Suppressor macrophage (primary cell): ENCODE measurements at places on chromosomes 12 and 14.

GRCh38 chr12:98354520-98355035 is 160.8 kb upstream of the TMPO start:
- DNase-seq: no peak

GRCh38 chr14:80946797-80947196 is 5.3 kb upstream of the CEP128 start:
- peak; percentile 18 for DNase-seq

- peak; percentile 7 for DNase-seq
Observed at GRCh38 chr14:72788255-72788654, 105.6 kb downstream of the DPF3 start.

DNA sequence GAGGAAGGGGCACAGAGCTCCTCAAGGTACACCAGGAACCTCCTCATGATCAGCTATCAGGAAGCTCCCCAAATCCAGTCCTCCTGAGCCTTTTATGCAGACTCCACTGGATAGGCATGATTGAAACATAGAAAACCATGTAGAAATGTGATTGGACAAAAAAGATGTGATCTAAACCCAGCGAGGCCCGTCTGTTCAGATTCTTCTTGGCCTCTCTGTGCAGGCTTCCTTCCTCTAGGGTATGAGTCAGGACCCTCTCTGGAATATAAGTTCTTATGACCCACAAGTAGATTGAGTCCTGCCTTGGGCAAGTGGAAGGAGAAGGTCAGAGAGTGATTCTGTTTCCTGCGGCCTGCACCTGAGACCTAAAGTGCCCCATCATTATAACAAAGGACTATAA is 166.3 kb downstream of the PHLDA1 start:
- no peak for DNase-seq

DNA sequence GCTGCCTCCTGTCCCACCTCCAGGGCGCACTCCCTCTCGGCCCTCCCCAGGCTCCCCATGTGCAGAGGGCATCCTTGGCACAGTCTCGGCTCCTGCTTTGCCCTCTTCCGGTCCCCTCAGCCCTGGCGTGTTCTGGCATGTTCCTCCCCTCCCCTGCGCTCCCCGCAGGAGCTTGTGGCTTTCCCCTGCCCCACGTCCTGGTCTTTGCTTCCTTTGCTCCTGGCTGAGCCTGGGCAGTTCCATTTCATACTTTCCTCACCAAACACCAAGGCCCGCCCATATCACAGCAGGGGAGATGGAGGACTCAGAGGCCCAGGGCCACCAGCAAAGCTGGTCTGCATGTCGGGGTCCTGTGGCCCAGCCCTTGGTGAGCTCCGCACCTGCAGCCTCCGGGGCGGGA is 56.0 kb downstream of the FBRSL1 start:
- DNase-seq: no peak

GRCh38 chr14:104248203-104249055 is 110.0 kb downstream of the KIF26A start:
- no peak for DNase-seq

- DNase-seq: no peak
Observed at GRCh38 chr14:60893911-60894310, 87.0 kb downstream of the TRMT5 start.

GRCh38 chr12:87513536-87514280 is 515.5 kb downstream of the C12orf50 start:
- no peak for DNase-seq

DNA sequence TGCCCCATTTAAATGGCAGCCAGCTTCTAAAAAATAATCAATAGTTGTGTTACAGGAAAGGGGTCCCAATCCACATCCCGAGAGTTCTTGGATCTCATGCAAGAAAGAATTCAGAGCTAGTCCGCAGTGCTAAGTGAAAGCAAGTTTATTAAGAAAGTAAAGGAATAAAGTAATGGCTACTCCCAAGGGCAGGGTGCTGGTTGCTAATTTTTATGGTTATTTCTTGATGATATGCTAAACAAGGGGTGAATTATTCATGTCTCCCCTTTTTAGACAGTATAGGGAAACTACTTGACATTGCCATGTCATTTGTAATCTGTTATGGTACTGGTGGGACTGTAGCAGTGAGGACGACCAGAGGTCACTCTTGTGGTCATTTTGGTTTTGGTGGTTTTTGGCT is 591.3 kb downstream of the LRFN5 start:
- DNase-seq: no peak

DNA sequence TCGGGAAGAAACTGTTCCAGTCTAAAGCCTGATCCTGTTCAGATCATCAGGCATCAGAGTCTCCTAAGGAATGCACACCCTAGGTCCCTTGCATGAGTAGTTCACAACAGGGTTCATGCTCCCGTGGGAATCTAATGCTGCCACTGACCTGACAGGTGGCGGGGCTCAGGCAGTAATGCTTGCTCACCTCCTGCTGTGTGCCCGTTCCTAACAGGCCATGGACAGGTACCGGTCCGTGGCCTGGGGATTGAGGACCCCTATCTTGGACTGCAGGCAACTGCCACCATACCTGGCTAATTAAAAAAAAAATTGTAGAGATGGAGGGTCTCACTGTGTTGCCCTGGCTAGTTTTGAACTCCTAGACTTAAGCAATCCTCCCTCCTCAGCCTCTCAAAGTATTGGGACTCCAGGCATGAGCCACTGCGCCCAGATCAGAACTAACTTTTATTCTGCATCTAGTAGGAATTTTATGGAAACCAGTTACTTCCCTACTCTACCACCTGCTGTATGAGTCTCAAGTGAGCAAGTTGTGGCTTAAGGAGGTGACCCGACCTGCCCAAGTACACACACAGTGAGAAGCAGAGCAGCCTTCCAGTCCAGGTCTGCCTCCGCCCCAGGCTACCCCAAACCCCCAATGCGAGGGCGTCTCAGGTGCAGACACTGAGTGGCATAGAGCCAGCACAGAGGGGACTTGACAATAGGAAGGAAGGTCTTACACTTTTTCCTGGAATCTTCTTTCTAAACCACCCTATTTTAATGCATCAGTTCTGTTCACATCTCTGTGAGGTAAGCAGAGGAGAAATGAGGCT is 2.5 kb upstream of the PAPLN start:
- DNase-seq: no peak

DNA sequence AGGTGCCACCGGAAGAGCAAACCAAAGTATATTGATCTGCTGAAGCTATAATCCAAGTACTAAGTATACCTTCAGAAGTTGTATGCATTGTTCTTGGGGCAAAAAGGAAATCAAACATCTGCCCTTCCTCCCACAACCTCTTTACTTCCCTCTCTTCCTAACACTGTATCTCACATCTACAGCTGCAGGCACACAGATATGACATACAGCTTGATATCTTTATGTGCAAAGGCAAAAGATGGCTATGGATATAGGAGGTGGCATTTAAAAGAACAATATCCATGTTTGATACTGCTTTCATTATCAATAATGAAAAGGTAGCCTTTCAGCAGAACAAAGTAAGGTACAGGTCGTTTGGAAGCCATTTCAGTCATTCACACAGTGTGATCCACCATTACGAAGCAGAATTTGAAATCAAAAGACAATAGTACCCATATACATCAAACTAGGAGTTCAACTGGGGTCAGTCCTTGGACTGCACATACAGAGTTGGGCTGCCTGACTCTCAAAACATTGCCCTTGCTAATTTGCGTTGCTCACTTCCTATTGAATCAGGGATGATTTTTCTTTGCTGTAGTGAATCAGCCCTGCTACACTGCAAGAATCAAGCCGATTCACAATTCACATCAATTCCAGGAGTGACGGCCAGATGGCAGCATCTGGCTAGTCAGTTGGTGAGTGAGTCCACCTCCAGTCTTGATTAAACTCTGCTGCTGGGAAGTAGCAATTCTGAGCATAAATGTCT is 8.9 kb downstream of the ANG start:
- peak; percentile 89 for DNase-seq

- DNase-seq: no peak
Observed at GRCh38 chr14:75605916-75606315, 27.5 kb downstream of the FLVCR2 start.

GRCh38 chr12:105352940-105353635 is 22.6 kb downstream of the C12orf75 start:
- DNase-seq: no peak

- DNase-seq: peak; percentile 14
Observed at GRCh38 chr14:47539031-47539461, 136.4 kb downstream of the MDGA2 start.

DNA sequence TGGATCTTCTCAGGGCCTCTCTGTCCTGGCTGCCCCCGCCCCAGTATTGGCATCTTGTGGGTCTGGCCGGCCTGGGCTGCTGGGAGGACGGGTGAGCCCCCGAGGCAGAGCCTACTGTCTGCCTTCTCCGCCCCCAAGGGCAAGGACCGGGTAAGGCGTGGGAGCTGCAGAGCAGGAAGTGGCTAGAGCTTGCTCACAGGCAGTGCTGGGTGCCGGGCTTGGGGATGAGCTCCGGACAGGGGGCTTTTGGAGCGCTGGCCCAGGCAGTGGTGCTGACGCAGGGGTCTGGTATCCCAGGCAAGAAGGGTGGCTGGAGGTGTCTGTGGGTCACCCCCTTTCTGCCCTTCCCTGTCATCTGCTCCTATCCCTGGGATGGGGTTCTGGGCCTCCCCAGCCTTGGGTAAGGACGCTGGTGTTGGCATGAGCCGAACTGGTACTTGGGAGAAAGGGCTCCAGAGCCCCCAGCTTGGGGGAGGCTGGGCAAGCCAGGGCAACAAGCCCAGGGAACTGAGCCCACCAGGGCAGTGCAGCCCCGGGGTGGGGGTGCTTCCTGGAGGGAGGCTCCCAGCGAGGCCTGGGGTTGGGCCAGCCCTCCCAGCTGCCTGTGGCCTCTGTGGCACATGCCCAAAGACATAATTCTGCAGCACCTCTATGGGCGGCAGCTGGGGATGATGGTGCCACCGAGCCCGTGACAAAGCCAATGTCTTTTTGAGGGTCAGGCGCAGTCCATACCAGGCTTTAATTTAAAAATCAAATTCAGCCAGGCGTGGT is 126.3 kb downstream of the KIF26A start:
- DNase-seq: no peak

DNA sequence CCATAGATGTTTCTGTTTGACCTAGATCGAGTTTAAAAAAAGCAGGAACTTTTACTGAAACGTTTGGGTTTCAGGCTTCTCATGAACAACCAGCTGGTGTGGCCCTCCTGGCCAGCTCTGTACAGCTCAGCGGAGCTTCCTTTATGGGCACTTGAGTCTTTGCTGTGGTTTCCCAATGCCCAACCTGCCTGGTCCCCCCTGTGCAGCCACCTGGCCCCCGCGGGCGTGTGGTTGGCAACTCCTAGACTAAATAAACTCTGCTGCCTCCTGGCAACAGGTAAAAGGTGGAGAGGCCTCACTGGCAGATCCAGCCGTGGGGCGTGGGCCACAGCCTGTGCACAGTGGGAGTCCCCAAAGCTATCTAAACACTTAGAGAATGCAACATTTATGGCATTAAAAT is 38.7 kb downstream of the ADGRD1 start:
- no peak for DNase-seq

DNA sequence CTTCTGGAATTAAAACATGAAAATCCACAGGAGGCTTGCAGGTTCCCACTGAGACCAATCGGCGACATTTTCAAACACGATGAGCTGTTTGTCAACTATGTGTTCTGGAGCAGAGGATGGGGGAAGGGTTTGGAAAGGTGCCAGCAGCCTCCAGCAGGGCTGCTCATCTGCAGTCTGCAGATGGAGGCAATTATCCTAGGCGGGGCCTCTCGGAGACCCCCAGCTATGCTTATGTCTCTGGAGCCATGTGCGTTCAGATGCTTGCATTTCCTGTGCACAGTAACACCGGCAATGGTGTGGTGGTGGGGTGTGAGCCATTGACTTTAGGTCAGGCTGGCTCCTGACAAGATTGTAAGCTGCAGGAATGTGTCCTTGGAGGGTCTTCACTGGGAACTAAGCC is 51.7 kb downstream of the RPH3A start:
- no peak for DNase-seq

GRCh38 chr12:56928262-56928661 is 5.9 kb downstream of the SDR9C7 start:
- DNase-seq: no peak

DNA sequence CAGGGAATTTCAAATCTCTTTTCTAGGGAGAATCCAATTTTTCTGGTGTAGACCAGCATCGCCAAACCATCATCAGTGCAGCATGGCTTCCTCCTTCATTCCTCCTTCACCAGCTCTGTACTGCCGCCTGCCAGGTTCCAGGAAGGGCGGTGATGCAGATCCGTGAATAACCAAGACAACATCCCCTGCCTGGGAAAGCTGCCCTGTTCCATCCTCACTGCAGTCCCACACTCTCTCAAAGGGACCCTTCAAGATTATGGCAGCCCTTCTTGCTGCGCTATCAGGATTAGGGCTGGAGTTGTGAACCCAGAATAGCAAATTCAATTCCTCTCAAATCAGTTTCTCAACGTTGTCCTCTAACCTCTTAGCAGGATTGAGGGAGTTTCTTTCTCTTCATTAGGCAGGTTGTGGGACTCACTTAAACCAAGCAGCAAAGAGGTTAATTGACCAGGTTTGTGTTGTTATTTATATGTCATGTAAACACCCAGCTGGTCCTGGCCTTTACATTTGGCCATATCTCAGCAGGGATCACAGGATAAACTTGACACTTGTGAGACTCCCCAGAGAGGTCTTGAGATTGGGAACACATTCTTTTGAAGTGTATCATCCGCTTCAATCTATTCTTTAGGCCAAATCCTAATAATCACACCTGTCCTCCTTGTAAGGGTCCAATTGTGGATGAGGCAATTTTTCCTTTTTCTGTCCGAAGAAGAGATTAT is 26.2 kb downstream of the TMEM30B start:
- DNase-seq: no peak

- no peak for DNase-seq
Observed at GRCh38 chr12:46197883-46198282, 71.0 kb downstream of the SLC38A1 start.

DNA sequence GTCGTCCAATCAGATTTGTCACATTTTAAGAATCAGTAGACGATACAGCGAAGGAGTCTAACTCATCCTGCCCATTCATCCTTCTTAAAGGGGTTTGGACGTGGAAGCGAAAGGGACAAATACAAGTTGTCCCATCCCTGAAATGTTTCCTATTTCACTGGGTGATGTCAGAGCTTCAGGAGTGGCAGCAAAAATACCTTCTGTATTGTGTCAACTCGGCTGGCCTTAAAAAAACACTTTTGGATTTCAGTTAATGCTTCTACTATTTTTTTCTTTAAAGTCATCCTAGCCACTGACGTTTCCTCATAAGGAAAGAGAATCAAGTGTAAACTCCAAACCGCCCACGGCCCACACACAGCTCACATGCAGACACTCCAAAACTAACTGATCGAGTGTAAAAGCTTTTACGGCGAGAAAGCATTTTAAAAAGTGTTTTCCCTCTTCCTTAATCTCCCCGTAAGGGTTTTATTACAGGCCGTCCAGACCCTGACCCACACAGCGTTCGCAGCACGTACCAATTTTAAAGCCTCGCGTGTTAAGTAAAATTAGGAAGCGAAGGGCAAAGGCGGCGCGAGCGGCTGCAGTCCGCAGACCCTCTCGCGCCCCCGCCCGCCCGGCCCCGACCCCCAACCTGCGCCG is 593 bp downstream of the CFL2 start:
- DNase-seq: peak; percentile 78

DNA sequence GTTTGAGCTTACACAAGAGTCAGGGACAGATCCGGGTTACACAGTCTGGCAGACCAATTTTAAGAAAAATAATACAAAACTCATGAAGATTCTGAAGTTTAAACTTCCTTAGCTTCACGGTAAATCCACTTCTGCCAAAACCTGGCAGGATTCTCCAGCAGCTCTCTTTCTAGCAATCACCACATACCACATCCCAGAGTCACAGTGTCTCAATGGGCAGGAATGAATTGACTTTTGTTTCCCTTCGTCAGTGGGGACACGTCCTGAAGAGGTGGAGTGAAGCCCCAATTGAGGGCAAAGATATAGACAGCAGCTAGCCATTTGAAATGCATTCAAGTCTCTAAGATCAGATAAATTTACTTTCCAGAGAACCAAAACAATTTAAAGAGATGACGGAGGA is 117.1 kb upstream of the ARHGAP5 start:
- DNase-seq: no peak

GRCh38 chr12:93819050-93819491 is 141.9 kb downstream of the CRADD start:
- no peak for DNase-seq
